ENCODE measurements at places on chromosomes 7 and 10.

DNA sequence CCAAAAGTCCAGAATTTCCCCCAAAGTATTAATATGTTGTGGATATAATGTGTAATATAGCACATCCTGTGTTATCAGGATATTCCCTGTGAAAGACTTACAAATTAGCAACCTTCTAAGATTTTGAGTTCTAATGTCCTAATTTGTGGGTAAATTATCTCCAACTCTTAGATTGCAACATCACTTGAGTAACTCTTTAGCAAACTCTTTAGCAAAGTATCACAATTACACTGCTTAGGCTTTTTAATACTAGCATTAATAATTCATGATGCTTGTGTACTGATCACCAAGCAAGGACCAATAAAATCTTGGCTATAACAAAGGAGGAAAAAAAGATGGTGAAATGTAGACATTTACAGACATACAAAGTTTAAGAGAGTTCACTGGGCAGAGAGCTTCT, 27.7 kb downstream of the HIP1 start:
- no peak for DNase-seq

GRCh38 chr7:74364061-74364460, 74.9 kb downstream of the CLIP2 start:
- DNase-seq: no peak

DNA sequence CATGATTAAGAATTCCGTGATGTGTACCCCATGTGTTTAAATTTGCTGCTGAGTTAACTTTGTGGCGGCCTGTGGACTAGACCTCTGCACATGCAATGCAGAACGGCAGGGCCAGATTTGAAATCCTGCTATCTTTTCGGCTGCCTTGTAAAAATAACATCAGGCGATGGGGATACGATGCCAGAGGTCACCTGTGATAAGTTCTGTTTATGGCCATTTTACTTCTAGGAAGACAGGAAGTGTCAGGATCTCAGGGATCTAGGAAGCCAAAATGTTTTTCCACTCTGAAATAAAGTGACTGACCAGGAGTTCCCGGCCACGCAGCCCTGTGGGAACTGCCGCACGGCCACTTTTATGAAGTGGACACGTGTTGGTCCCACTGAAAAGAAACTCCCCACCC, 77.5 kb downstream of the EGFR start:
- no peak for DNase-seq

DNA sequence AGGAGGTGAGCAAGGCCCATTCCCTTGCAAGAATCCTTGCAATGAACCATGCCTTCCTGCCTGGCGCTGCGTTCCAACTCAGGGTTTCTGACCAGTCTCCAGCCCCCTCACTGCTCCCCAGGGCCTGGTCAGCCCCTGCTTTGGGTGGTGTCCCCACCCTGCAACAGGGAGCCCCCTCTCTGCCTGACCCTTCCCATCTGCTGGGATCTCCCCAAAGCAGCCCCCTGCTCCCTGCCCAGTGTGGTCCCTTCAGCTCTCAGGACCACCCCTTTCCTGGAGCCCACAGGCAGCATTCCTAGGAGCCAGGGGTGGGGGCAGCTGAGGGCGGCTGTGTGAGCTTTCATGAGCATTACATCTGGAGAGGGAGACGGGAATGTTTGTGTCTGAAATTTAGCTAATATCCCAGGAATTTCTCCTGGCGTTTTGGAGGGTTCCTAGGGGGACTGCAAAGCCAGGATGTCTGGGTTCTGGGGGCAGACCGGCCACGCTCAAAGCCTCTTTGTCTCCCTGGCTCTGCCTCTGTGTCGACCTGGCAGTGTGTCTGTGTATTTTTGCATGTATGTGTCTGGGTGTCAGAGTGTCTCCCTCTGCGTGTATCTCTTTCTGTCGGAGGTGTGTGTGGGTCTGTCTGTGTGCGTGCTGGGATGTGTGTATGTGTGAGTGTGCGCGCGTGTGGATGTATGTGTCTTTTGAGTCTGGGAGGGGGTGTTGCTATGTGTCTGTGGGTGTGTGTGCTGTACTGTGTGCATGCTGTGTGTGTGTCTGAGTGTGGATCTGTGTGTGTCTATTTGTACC, 300.5 kb upstream of the ZMIZ1 start:
- no peak for DNase-seq

DNA sequence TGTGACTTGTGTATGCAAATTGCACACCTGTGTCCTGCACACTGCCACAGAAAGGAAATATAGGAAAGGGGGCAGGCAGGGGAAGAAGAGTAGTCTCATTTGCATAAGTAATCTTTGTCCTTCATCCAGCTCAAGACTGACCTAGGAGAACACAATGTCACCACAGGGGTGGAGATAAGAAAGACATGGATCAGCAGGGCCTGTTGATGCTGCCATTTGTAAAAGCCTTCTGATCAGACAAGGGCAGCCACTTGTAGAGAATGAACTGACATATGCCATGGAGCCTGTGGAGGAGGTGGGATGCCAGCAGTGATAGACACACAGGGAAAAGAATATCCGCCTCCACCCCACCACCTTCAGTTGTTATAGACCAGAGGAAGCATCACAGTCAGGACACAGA, 528.9 kb downstream of the HTR7 start:
- DNase-seq: no peak

DNA sequence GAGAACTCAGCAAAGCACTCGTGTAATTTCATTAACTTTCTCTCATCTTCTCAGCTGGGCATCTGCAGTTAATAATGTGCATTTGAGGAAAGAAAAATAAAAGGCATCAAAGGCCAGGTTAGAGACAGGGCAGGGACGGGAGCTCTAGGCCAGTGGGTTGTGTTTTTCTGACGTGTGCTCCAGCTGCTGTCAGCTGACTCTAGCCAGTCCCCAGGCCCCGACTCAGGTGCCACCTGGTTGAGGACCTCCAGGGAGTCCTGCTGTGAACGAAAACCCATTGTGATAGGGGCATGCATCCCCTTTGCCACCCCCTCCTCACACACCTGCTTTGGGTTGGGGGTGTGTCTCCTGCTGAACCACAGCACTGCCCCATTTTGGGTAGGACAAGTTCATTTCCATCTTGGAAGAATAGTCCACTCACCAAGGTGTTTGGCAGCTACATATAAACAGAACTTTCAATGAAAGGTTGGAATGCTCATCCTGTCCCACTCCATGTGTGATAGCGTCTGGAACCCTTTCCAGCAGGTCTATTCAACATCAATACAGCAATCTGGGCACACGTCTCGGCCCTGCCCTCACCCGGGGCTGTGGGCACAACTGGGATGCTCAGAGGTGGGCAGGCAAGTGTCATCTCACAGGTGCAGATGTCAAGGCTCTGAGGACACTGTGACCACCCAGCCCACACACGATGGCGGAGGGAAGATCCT, 146.1 kb upstream of the FAM20C start:
- DNase-seq: no peak

DNA sequence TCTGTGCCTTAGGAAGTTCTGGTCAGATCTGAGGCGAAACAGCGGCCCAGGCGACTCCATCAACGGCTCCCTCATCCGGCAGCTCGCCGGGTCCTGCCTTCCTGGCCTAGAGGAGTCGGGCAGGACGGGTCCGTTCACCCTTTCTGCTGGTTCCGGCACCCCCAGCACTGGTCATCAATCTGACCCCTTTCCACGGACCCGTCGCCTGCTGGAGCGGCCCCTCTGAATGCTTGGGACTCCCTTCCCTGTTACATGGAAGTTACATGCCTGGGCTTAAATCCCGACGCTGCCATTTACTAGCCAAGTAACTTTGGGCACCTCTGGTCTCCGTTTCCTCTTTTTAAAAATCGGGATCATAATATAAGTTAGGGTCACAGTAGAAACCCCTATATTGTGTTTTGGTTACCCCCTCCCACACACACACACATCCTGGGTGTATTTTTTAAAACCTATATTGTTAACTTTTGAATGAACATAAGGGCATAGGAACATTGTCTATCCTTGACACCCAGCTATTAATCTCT, 607 bp upstream of the GGCT start:
- DNase-seq: no peak

GRCh38 chr10:3231951-3232730, 59.6 kb upstream of the PITRM1 start:
- DNase-seq: no peak

- DNase-seq: peak; percentile 79
Observed at GRCh38 chr10:112949875-112950507, at the start of gene TCF7L2. Gene TCF7L2 (plus strand): TSS chr10:112950247. CDS start chr10:112950757, 510 bp downstream.

- DNase-seq: no peak
Observed at GRCh38 chr10:132916421-132916841, 25.9 kb downstream of the CFAP46 start.

- DNase-seq: no peak
Observed at GRCh38 chr7:609365-609764, 89.7 kb upstream of the PDGFA start.

DNA sequence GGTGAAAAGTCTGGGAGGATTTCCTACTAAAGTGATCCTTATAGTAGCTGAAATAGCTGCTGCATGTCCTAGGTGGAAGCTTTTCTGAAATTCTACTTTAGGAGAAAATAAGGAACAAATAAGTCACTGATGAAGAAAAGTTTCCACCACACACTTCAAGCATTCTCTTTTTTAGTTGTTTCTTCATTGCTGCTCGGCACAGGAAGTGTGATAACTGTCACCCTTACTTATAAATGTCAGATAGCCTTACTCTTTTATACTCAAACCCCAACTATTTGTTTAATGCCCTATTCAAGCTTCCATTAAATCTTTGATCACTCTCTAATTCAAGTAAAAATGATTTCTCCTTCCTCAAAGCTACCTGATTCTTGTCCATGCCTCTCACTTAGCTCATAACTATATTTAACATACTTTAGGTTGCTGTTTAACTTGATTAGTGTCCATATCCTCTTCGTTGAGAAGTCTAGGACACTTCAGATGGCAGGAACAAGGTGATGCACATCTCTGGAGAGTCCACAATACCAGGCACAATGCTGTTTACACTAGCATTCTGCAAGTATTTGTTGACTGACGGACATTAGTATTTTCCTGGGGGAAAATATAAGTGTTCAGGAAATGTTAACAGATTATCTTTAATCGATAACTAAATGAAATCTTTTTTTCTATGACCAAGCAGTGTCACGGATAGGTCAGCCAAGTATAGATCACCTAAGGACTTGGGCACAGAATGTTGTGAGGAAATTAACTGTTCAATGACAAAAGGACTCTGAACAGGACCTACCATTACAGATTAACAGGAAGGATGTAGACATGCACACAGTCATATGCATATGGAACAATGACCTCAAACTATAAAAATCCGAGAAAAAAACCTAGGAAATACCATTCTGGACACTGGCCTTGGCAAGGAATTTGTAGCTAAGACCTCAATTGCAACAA, 67.4 kb downstream of the ZNF438 start:
- DNase-seq: no peak

- no peak for DNase-seq
Observed at GRCh38 chr7:148688526-148688925, 10.2 kb upstream of the CUL1 start.

DNA sequence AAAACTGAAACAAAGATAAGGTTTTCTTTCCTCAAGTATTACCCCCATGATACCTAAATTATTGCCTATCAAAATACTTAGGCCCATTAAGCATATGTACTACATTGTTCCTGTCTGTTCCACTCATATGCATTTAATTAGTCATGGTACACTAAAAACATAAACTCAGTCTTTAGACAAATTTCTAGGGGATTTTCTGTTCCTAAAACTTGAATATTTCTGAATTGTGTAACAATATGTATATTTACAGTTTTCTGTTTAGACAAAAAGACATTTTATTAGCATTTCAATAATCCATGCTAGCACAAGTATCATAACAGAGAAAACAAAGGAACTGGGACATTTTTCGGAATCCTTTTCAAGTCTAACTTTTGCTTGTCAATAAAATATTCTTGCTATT, 234.2 kb downstream of the CRPPA start:
- no peak for DNase-seq

DNA sequence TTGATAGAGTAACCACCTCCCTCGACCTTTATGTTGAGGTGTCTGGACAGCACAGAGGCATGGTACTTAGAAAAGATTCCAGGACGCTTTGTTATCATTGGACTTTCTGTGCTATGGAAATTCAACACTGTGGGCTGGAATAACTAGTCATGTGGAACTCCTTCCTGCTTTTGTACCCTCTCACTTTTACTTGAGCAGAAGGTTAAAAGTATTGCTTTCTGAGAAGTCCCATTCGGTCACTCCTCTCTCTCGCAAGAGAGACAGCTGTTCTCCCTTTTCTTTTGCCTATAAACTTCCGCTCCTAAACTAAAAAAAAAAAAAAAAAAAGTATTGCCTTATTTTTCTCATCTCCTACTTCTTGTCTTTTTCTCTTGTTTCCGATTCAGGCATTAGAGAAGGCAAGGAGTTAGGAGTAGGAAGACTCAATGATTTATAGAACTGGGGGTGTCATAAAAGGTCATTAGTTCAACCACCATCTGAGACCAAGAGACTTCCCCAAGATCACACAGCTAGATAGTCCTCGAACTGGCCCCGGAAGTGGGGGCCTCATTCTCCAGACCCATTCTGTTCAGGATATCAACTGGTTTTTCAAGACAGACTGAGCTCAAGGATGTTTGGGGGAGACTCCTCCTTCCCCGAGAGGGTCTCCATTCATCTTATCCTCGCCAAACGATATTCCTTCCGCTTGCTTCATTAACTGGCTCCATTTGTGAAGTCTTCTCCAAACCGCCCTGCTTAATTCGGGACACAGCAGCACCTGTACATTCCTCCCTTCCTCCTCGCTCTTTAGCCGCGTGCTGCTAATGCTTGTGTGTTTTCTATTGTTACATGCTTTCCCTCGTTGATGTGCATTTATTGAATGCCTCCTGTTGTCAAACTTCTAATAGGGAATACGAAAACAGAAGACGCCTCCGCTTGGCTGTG, 995 bp upstream of the INPP5F start:
- no peak for DNase-seq

GRCh38 chr7:116687801-116688201, 15.8 kb downstream of the MET start:
- no peak for DNase-seq

DNA sequence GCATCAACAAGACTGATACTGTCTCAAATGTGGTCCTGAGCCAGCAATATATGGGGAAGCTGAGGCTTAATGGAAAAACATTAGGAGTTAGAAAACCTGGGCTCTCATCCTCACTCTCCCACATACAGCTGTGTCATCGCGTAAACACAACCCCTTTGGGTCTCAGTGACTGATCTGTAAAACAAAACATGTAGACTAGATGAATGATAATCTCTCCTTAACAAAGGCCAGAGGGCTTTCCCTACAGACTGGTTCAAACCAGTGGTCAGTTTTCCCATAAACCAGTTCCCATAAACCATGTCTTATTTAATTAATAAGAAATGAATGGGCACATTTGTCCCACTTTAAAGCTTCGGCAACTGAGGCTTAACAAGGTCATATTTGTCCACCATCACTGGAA, 48.1 kb downstream of the OSBPL3 start:
- DNase-seq: no peak

GRCh38 chr10:92054807-92055206, 131.2 kb downstream of the BTAF1 start:
- DNase-seq: no peak

- DNase-seq: no peak
Observed at GRCh38 chr10:3775696-3776551, 9.1 kb downstream of the KLF6 start.
